ENCODE measurements at places on chromosomes 4 and X. TPM values are rescaled to one million over a fixed set of nuclear protein-coding genes. Genes with fewer than 3 reads are reported as not detected.

The TBX22 gene
- total RNA-seq, result not detected

The BEND4 gene
- not detected for total RNA-seq

The TMEM47 gene
- 0.16 TPM for total RNA-seq

The EVC2 gene
- total RNA-seq, result 0.21 TPM

The ALB gene
- not detected for total RNA-seq

The TLR1 gene
- total RNA-seq, result 5.5 TPM

The HERC6 gene
- total RNA-seq, result 2.8 TPM

The DCTD gene
- total RNA-seq, result 82.2 TPM

The PPP3CA gene
- total RNA-seq, result 9.7 TPM

The XAGE1A gene
- not detected for total RNA-seq

The UTP3 gene
- total RNA-seq, result 22.7 TPM

The PAGE2 gene
- total RNA-seq, result not detected

The ZNF157 gene
- total RNA-seq, result not detected

The TMSB15A gene
- total RNA-seq, result 6.0 TPM

The GPR173 gene
- not detected for total RNA-seq

The RPL9 gene
- 3,684 TPM for total RNA-seq

The PPEF2 gene
- not detected for total RNA-seq

The VCX3A gene
- 0.21 TPM for total RNA-seq

Data from SK-MEL-5 (cell line).